SK-N-SH (cell line): ENCODE measurements at places on chromosomes 13 and 19. TPM values are rescaled to one million over a fixed set of nuclear protein-coding genes. Genes with fewer than 3 reads are reported as not detected.

NALCN gene
- polyA plus RNA-seq, result 3.0 and 4.5 TPM in 2 replicates

SIAH3 gene
- 0.08 TPM in 2 replicates for polyA plus RNA-seq

C19orf73 gene
- 2.6 and 3.0 TPM in 2 replicates for polyA plus RNA-seq

ZSCAN4 gene
- polyA plus RNA-seq, result not detected in 2 replicates

PSG11 gene
- 0.08 and 0.15 TPM in 2 replicates for polyA plus RNA-seq

KLF1 gene
- polyA plus RNA-seq, result not detected in 2 replicates

DPY19L3 gene
- 23.3 and 25.2 TPM in 2 replicates for polyA plus RNA-seq

ZNF729 gene
- polyA plus RNA-seq, result not detected in 2 replicates

OR10H5 gene
- polyA plus RNA-seq, result not detected in 2 replicates

PNMA8B gene
- polyA plus RNA-seq, result 0.63 and 0.92 TPM in 2 replicates

HIPK4 gene
- 0.13 and 0.23 TPM in 2 replicates for polyA plus RNA-seq

KCNN1 gene
- polyA plus RNA-seq, result 2.7 and 3.6 TPM in 2 replicates

KLHL1 gene
- not detected in 2 replicates for polyA plus RNA-seq

LYL1 gene
- 1.1 and 2.2 TPM in 2 replicates for polyA plus RNA-seq

NBEA gene
- 12.3 and 17.1 TPM in 2 replicates for polyA plus RNA-seq

GRK1 gene
- 0.08 and 0.12 TPM in 2 replicates for polyA plus RNA-seq

PRR12 gene
- polyA plus RNA-seq, result 0.71 and 1.7 TPM in 2 replicates

ZNF814 gene
- 2.9 and 4.3 TPM in 2 replicates for polyA plus RNA-seq

CIC gene
- polyA plus RNA-seq, result 8.6 and 16.9 TPM in 2 replicates

NOVA2 gene
- 1.3 and 1.9 TPM in 2 replicates for polyA plus RNA-seq

ZNF541 gene
- 0.08 TPM in 2 replicates for polyA plus RNA-seq

JSRP1 gene
- polyA plus RNA-seq, result 0.76 and 0.88 TPM in 2 replicates

TNNI3 gene
- polyA plus RNA-seq, result 9.1 and 11.4 TPM in 2 replicates

VMAC gene
- polyA plus RNA-seq, result 6.5 and 9.1 TPM in 2 replicates

TNFSF9 gene
- polyA plus RNA-seq, result 9.9 and 10.7 TPM in 2 replicates

SMIM44 gene
- polyA plus RNA-seq, result not detected in 2 replicates

ICAM5 gene
- polyA plus RNA-seq, result 4.9 and 5.2 TPM in 2 replicates
